ENCODE measurements at places on chromosomes 13 and 19. TPM values are rescaled to one million over a fixed set of nuclear protein-coding genes. Genes with fewer than 3 reads are reported as not detected.
A peak's percentile ranks its signal among the peaks of the same experiment; 100 is the strongest.

GRCh38 chr13:44801990-44802389 lies 187.3 kb downstream of the NUFIP1 start:
- no peak for DNase-seq

- DNase-seq, result no peak
These were observed 444.4 kb downstream of the SUCLA2 start for GRCh38 chr13:47556703-47557102.

EDNRB gene
- polyA plus RNA-seq, result not detected

ATXN8OS gene
- polyA plus RNA-seq, result not detected

ZNF256 gene
- 16.5 TPM for polyA plus RNA-seq

DNA sequence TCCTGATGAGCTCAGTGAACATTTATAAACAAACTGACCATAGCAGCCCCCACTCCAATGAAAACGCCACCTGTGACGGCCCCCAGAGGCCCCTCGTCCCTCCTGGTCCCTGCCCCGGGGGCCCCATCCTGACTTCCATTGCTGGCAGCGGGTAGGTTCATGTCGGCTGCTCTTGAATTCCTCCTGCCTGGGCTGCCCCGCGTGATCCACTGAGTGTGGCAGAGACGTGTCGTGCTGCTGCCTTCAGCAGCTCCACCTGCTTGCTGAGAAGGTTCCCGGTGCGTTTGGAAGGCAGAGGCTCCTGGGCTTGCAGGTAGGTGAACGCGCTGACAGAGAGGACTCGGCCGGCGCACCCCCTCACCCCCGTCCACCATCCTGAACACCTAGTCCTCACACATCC lies 11.6 kb downstream of the C2CD4C start:
- no peak for DNase-seq

DNA sequence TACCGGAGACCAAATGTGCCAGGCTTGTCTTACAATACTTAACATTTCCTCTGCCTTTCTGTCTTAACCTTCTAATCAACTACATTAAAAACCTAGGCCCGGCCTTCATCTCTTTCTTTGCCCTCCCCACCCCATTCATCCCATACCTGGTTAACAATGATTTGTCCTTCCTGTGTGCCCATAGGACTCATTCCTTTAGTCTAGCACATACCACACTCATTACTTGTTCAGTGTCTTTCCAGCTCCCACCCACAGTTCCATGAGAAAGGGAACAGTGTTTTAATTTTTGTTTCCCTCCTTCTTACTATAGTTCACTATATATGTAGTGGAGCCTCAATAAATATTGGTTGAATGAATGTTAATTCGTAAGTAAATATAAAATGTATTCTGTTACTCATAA lies 2.4 kb downstream of the CLN5 start:
- DNase-seq, result no peak

DNA sequence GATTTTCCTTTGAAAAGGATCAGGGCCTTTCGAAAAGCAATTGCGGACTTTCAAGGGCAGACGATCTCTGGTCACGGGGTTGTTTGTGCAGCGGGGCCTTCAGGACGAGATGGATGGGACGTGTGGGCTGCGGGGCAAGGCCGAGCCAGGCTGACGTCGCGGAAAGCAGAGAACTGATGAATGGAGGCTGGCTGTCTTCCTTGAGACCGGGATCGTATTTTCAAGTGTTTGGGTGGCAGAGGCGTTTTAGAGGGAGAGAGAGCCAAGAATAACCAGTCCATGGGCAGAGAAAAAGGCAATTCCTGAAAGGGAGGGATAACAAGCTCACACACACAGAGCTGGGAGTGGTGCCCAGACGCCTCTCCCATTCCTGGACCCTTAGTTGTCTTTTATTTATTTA lies 138.9 kb upstream of the USP29 start:
- no peak for DNase-seq

SBSN gene
- polyA plus RNA-seq, result not detected

KLK2 gene
- 1.2 TPM for polyA plus RNA-seq

FGF14 gene
- polyA plus RNA-seq, result under 0.01 TPM

PRR19 gene
- polyA plus RNA-seq, result 0.39 TPM

DNA sequence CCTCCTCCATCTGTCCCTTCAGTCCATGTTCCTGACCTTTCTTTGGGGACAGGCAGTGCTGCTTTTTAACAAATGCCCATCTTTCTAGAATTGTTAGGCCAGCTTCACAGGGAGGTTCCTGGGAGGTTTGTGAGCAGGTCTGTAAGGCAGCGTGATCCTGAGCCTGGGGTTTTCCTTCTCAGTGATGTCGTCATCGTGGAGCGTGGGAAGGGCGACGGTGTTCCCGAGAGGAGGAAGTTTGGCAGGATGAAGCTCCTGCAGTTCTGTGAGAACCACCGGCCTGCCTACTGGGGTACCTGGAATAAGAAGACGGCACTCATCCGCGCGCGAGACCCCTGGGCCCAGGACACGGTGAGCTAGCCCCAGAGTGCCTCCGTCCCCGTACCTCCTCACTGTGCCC lies 26.8 kb downstream of the CHAF1A start:
- DNase-seq, result no peak

GRCh38 chr19:51179256-51179655 lies 37.2 kb downstream of the SIGLEC7 start:
- DNase-seq, result no peak

GRCh38 chr19:15231271-15231670 lies 977 bp downstream of the EPHX3 start:
- peak; percentile 33 for DNase-seq

GRCh38 chr13:111610081-111610480 lies 289.6 kb downstream of the TEX29 start:
- DNase-seq, result no peak

- DNase-seq, result no peak
These were observed 12.6 kb downstream of the SCEL start for GRCh38 chr13:77548095-77548494.

KCNJ14 gene
- polyA plus RNA-seq, result 2.1 TPM

- no peak for DNase-seq
These were observed 9.4 kb downstream of the BCL3 start for GRCh38 chr19:44757735-44758505.

ZBTB32 gene
- polyA plus RNA-seq, result 8.5 TPM

NBEA gene
- polyA plus RNA-seq, result 2.6 TPM

COL4A1 gene
- not detected for polyA plus RNA-seq

DNA sequence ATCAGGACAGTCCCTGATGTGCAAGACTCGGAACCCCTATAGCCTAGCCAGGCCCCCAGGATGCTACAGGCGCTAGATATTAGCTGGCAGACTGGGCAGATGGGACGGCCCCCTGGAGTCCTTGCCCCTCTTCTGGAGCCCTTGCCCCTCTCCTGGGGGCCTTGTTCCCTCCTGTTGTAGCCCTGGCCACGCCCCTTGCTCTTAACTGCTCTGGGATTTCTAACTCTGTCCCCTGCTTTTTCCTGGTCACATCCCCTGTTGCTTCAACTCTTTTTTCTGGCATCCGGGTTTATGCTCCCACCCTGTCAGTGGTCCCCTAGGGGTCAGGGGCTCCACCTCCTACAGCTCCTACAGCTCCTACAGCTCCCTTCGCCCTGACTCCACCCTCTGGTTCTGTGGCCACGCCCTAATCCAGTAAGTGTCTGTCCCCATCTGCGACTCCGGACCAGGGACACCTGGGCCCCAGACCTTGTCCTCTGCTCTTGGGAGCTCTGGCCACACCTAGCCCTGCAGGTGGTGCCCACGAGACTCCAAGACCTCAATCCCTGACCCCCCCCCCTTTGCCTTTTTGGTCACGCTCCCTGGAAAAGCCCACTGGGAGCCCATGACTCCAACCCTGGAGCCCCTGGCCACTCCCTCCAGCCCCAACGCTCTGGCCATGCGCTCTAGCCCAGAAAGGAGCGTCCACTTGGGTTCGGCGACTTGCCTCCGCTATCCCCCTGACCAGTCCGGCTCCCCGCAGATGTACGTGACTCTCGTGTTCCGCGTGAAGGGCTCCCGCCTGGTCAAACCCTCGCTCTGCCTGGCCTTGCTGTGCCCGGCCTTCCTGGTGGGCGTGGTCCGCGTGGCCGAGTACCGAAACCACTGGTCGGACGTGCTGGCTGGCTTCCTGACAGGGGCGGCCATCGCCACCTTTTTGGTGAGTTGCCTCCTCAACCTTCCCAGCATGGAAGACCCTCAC lies 6.8 kb downstream of the PLPPR2 start:
- no peak for DNase-seq

C1QTNF9B gene
- polyA plus RNA-seq, result not detected

Measured in B cell (primary cell).